Activated T-helper 2 cell treated with anti-CD3 and anti-CD28 coated beads, Interferon-gamma antibody, Interleukin-2, Interleukin-4, amounts not matched to agents 10 μg/mL and 5 μg/mL and 100 μg/mL, durations not matched to agents 14 hours and 24 hours and 36 hours (primary cell): ENCODE measurements at places on chromosomes 2 and 18. TPM values are rescaled to one million over a fixed set of nuclear protein-coding genes. Genes with fewer than 3 reads are reported as not detected.

Gene STAM2
- total RNA-seq: 14.3 and 15.9 TPM in 2 replicates

DNA sequence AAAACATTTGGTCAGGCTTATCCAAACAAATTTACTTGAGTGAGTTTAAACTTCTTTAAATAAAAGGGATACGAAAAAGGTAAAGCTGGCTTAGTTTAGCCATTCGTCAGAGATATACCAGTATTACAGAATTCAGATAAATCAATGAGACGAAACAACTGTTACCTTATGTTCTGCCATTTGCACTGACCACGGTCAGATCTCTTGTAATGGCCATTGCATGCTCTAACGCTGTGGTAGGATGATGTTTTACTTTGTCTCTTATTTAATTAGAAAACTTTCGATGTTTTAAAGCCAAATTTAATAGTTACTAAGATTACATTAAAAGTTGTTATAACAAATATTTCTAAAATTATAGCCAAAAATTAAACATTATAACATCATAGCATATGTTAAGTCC is 1.5 kb downstream of the C18orf54 start:
- peak overlapping the region; percentile 99 for H3K4me3 ChIP-seq
- H3K36me3 ChIP-seq: peaks cover 22% of the 10 kb centered on the region
- DNase-seq: no peak

DNA sequence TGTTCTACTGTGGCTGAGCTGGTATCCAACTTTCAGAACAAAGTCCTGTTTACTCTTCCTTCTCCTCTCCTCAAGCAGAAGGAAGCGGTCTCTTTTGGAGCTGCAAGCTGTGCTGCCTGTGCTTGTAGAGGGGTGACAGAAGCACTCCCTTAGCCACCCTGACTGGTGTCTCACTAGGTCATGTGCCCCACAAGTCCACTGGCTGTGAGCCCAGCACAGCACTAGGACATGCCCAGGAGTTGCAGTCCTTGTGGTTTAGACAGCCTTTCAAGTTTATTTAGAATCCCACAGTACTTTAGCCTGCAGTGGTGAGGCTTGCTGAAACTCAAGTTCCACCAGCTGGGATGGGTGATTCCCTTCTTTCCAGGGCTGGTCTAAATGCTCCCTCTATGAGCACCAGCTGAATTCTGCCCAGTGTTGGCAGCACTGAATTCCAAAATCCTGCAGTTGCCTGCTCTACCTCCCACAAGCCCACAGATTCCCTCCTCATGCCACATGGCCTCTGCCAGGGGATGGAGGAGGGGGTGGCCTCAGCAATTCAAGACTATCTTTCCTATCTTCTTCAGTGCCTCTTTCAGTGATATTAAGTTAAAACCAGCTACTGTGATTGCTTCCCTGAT is 61.2 kb downstream of the CCDC85A start:
- H3K27me3 ChIP-seq: no peaks in the 10 kb centered on the region
- no peaks in the 10 kb centered on the region for H3K36me3 ChIP-seq
- H3K4me3 ChIP-seq: no peak overlapping the region
- H3K27ac ChIP-seq: no peak overlapping the region
- no peaks in the 10 kb centered on the region for H3K4me1 ChIP-seq
- no peak for DNase-seq

DNA sequence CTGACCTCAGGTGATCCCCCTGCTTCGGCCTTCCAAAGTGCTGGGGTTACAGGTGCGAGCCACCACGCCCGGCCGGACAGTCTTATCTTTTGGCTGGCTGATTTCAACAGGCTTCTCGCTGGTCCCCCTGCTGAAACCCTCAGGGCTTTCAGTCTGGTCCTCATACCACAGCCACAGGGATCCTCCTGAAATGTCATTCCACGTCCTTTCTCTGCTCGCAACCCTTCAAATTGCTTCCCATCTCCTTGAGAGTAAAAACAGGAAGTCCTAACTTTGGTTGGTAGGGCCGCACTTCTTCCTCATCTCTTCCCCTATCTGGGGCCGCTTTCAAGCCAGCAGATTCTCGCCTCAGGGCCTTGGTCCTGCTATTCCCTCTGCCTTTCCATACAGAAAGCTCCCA is 1.4 kb upstream of the CAB39 start:
- H3K27me3 ChIP-seq: no peaks in the 10 kb centered on the region
- no peak overlapping the region for H3K27ac ChIP-seq
- DNase-seq: no peak
- peaks cover 25% of the 10 kb centered on the region for H3K36me3 ChIP-seq

Gene SULT1C2
- total RNA-seq: not detected in 2 replicates

DNA sequence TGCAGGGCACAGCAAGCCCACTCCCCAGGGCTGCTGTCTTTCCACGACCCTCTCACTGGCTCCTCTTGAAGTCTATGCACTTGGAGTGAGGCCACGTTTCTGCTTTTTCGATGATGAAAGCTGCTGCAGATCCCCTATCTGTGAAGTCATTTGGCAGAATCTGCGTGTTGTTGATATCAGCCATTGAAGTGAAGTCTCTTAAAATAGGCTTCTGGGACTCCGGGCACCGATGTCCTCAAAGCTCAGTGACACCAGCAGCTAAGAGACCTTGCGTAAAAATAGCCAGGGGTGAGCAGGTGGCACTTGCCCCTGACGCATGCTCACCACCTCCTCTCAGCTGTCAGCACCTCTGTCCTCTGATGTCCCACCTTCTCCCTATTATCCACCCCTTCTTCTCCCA is 89.4 kb upstream of the FHL2 start:
- H3K27ac ChIP-seq: no peak overlapping the region
- DNase-seq: no peak
- H3K36me3 ChIP-seq: no peaks in the 10 kb centered on the region
- no peaks in the 10 kb centered on the region for H3K4me1 ChIP-seq

Gene DSC2
- total RNA-seq: not detected in 2 replicates

Gene HOXD4
- not detected in 2 replicates for total RNA-seq

GRCh38 chr2:226638576-226638975 is 161.0 kb downstream of the IRS1 start:
- H3K36me3 ChIP-seq: no peaks in the 10 kb centered on the region
- H3K27ac ChIP-seq: no peak overlapping the region
- H3K4me3 ChIP-seq: no peak overlapping the region
- no peak for DNase-seq
- peaks cover 18% of the 10 kb centered on the region for H3K27me3 ChIP-seq

Gene MARCHF4
- total RNA-seq: not detected in 2 replicates

Gene PARD6G
- total RNA-seq: 0.21 and 0.23 TPM in 2 replicates

- peaks cover under 1% of the 10 kb centered on the region for H3K36me3 ChIP-seq
- H3K4me3 ChIP-seq: no peak overlapping the region
- peaks cover 5% of the 10 kb centered on the region for H3K4me1 ChIP-seq
- no peak for DNase-seq
- H3K27me3 ChIP-seq: peaks cover 72% of the 10 kb centered on the region
- no peak overlapping the region for H3K27ac ChIP-seq
Observed at GRCh38 chr18:57431002-57431382, 4.2 kb upstream of the ONECUT2 start.

Gene ARHGEF33
- total RNA-seq: 0.25 TPM in 1 of 2 replicates, not detected in the other

GRCh38 chr2:164522561-164522981 is 98.7 kb downstream of the GRB14 start:
- H3K27ac ChIP-seq: no peak overlapping the region
- no peak for DNase-seq
- no peaks in the 10 kb centered on the region for H3K36me3 ChIP-seq
- H3K27me3 ChIP-seq: no peaks in the 10 kb centered on the region
- H3K4me3 ChIP-seq: no peak overlapping the region

Gene CRYBA2
- not detected in 2 replicates for total RNA-seq

- peaks cover 8% of the 10 kb centered on the region for H3K4me1 ChIP-seq
- H3K36me3 ChIP-seq: peaks cover 3% of the 10 kb centered on the region
- no peak overlapping the region for H3K27ac ChIP-seq
Observed at GRCh38 chr2:44930274-44931197, 11.0 kb upstream of the SIX3 start.

DNA sequence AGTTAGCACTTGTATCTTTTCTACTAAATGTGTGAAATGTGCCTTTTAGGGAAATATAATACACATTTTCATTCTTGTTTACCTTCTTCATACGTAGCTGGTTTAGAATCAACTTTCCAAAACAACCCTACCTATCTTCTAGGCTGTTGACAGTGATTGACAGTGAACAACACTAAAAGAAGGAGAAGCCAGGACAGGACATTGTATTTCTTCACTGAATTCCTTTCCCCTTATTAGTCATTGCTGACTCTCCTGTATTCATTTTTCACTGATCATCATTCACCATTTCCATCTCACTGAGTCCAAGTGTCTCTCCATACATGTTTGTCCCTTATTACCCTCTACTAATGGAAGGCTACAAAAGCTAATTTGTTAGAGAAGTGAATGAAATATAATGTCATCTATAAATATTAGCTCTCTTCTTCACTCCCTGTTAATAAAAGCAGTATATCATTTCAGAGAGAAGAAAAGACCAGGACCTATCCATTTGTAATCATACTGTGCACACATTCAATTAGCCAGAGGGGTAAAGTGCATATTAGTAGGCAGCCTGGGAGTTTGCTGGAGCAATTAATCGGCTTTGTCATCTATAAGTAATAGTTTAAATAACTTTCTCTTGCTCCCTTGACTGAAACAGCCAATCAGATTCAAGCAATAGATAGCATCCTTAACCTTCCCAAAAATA is 192.5 kb upstream of the FOSL2 start:
- H3K4me3 ChIP-seq: no peak overlapping the region
- no peaks in the 10 kb centered on the region for H3K36me3 ChIP-seq
- no peak overlapping the region for H3K27ac ChIP-seq

Gene ABCG8
- total RNA-seq: 0.23 TPM in 2 replicates

DNA sequence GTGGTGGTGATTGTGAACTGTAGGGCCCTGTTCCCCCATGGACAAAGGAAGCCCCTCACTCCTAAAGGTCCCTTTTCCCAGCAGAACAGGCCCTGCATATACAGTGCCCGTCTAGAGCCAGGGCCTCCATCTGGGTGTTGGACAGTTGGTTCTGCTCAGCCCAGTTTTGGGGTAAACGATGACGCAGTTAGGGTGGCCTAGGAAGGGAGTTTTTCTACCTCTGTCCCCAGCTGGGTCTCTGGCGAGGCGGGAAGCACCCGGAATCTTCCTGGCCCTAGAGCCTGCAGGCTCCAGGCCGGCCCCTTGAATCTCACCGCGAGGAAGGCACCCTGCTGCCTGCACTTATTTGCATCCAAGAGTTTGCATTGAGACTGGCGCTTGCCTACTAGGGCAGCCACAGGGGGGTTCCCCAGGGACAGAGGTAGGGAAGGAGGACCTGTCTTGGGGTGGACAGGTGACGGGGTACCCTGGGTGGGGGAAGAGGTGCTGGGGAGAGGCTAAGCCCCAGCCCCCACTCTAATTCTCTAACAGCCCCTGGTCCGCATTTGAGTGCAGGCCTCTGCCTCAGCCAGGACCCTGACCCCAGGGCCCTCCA is 529 bp upstream of the MTA3 start:
- H3K27me3 ChIP-seq: peaks cover under 1% of the 10 kb centered on the region
- H3K4me1 ChIP-seq: peaks cover 22% of the 10 kb centered on the region
- no peak for DNase-seq

Gene MSH6
- 119 and 132 TPM in 2 replicates for total RNA-seq

DNA sequence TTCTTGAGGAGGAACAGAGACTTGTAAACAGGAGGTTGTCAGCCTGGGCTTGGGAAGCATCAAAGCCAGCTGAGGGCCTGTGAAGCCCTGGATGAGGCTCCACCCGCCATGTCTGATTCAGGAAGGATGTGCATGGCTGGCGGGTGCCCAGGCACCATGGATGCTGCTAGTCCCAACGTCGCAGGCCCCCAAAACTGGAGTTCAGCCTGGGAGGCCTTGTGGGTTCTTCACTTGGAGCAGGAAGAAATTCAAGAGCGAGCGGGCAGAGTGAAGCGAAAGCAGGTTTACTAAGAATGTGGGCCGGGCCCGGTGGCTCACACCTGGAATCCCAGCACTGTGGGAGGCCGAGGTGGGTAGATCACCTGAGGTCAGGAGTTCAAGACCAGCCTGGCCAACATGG is 12.1 kb upstream of the PXDN start:
- peaks cover 1% of the 10 kb centered on the region for H3K27me3 ChIP-seq
- no peak for DNase-seq
- no peaks in the 10 kb centered on the region for H3K36me3 ChIP-seq
- H3K4me3 ChIP-seq: no peak overlapping the region
- no peak overlapping the region for H3K27ac ChIP-seq

DNA sequence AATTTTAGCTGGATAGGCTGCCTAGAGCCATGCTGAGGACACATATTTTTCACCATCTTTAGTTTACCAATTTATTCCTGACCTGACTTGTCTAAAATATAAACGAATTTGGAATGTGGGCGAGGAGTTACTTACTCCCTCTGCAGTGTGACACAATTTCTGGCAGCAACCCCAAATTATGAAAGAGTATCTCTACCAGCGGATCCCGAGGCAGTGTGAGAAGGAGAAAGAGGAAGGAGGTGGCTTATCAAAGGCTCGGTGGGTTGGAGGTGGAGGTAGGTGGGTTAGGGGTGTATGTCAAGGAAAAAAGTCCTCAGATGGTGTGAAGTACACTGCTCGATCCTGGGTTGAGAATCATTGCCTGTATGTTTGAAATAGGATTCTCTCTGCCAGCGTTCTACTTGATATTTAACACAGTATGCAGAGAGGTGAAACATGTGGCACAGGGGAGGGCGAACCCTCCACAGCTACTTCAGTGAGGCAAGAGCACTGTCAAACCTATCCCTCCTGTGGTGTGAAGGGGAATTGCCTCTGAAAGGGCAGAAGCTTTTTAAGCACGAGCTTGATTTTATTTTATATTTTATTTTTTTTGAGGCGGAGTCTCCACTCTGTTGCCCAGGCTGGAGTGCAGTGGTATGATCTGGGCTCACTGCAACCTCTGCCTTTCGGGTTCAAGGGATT is 76.0 kb downstream of the RFTN2 start:
- peaks cover 31% of the 10 kb centered on the region for H3K27me3 ChIP-seq
- no peaks in the 10 kb centered on the region for H3K36me3 ChIP-seq
- H3K27ac ChIP-seq: no peak overlapping the region
- H3K4me3 ChIP-seq: no peak overlapping the region
- DNase-seq: no peak

- no peak overlapping the region for H3K27ac ChIP-seq
- DNase-seq: no peak
- no peak overlapping the region for H3K4me3 ChIP-seq
- H3K4me1 ChIP-seq: no peaks in the 10 kb centered on the region
- no peaks in the 10 kb centered on the region for H3K27me3 ChIP-seq
- no peaks in the 10 kb centered on the region for H3K36me3 ChIP-seq
Observed at GRCh38 chr2:225582355-225583116, 183.0 kb downstream of the NYAP2 start.

DNA sequence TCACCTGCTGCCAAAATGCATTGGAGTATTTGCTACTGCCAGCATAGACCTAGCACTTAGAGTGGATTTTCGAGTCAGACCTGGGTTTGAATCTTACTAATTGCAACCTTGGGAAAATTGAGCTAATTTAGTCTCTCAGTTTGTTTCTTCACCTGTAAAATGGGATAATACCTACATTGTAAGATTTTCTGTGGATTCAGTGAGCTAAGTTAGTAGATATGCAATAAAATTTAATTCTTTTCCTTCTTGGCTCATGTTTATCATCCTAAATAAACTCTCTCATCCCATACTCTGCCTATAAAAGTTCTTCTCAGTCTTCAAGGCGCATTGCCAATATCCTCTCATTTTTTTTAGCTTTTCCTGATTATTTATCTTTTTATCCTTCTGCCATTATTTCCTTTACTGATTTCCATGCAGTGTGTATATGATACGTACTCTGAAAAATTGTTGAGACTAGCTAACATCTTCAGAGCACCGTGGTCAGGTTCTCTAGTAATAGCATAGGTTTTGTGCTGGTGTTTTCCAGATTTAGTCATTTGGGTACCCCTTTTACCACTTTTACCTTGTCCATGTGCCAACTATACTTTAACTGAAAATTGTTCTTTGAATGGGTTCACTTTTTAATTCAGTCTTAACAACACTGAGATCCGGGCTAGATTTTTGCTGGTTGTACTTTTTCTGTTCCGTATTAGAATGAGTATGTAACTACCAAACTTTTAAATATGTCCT is 7.3 kb downstream of the CEP192 start:
- H3K4me1 ChIP-seq: peaks cover 21% of the 10 kb centered on the region
- peak overlapping the region; percentile 72 for H3K27ac ChIP-seq
- no peaks in the 10 kb centered on the region for H3K27me3 ChIP-seq

- H3K27ac ChIP-seq: no peak overlapping the region
- H3K4me3 ChIP-seq: no peak overlapping the region
- H3K4me1 ChIP-seq: peaks cover 11% of the 10 kb centered on the region
Observed at GRCh38 chr2:583666-584065, 93.5 kb downstream of the TMEM18 start.
